ENCODE measurements at places on chromosomes 7 and 10.
A peak's percentile ranks its signal among the peaks of the same experiment; 100 is the strongest.

DNA sequence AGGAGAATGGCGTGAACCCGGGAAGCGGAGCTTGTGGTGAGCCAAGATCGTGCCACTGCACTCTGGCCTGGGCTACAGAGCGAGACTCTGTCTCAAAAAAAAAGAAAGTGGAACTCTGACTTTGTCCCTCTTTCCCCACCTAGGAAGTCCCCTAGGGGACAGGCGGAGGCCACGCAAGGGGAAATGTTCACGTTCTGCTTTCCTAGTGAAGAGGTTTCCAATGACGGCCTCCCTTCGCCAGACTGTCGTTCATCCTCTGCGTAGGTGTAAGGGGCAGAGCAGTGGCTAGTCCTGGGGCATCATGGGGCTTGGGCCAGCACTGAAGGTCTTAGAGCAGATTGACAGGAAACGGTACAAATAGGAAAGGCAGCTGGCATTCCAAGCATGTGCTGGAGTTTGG lies 30.6 kb downstream of the SUFU start:
- DNase-seq: no peak

DNA sequence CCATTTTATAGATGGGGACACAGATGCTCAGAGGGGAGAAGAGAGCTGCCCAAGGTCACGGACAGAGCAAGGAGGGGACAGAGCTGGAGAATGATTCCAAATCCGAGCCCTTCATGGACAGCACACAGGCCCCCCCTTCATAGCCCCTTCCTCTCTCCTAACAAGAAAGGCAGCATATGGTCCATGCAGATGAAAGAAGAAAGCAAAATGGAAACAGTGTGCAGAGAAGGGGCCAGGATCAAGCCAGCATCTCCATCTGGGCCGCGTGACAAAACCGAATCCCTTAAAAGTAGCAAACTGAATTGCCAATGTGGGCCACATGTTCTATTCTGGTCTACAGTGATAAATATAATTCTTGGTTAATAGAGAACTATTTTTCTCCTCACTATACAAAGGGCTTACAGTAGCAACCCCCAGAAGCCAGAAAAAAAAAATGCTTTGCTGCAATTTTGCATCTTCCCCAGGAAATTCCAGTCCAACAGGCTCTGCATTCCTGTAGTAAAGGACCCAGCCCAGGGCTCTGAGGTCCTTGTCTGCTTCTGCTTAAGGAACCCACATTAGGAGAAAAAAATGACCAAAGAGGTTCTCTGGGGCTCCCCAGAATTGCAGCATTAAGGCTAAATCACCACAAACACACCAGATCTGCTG lies 7.8 kb downstream of the CPXM2 start:
- no peak for DNase-seq

GRCh38 chr7:137276189-137276588 lies 67.3 kb downstream of the PTN start:
- DNase-seq: no peak

DNA sequence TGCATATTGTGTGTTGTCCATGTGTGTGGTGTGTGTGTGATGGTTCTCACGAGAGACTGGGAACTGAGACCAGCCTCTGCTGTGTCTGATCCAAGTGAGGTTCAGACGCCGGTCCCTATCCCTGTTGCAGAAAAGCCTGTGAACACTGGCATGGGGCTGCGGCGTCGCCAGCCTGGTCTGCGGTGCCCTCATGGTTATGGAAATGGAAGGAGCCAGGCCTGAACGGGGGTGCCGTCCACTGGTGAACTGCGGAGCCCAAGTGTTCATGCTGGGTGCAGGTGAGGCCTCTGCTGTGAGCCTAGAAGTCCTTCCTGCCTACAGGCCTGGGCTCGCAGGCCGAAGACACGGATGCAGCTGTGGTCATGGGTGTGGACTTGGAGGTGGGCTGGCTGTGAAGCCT lies 18.7 kb upstream of the NCAPG2 start:
- DNase-seq: no peak

GRCh38 chr7:55092186-55092974 lies 73.6 kb downstream of the EGFR start:
- no peak for DNase-seq

DNA sequence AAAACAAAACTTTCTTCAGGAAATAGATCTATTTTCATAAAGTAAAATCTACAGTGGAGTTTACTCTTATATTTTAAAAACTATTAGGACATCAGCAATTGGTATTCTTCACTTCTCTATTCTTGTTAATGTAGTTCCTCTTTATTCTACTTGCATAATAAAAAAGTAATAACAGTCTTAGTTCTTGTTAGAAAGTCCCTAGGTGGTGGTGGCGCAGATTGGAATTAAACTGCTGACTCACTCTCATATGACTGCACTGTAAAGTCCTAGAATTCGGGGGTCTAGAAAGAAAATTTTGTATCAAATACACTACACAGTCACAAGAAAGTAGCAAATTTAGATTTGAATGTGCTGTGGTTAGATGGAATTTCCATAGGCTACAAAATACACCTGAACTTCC lies 44.6 kb upstream of the TES start:
- DNase-seq: no peak

- peak; percentile 54 for DNase-seq
Measured at GRCh38 chr7:66265566-66265965, 60.4 kb downstream of the TPST1 start.

- no peak for DNase-seq
Measured at GRCh38 chr7:1679326-1679965, 9.4 kb downstream of the ELFN1 start.

DNA sequence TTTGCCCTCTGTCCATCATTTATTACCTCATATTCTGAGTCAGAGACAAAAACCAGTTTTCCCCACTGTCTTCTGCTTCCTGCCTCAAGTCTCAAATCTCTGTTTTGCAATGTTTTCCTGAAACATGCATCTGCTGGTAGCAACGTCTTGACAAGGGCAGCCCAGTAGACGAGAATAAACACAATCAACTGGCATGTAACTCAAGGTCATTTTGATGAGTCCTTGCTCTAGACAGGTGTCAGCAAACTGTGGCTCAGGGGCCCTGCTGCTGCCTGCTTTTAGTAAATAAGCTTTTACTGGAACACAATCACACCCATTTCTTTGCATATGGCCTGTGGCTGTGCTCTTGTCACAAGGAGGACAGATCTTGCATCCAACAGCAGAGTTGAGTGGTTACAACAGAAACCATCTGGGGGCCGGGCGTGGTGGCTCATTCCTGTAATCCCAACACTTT lies 59.8 kb downstream of the ITIH5 start:
- DNase-seq: no peak

- DNase-seq: peak; percentile 74
Measured at GRCh38 chr7:98360221-98361130, 40.4 kb downstream of the BAIAP2L1 start.

GRCh38 chr10:31014161-31014875 lies 17.3 kb downstream of the ZNF438 start:
- no peak for DNase-seq

DNA sequence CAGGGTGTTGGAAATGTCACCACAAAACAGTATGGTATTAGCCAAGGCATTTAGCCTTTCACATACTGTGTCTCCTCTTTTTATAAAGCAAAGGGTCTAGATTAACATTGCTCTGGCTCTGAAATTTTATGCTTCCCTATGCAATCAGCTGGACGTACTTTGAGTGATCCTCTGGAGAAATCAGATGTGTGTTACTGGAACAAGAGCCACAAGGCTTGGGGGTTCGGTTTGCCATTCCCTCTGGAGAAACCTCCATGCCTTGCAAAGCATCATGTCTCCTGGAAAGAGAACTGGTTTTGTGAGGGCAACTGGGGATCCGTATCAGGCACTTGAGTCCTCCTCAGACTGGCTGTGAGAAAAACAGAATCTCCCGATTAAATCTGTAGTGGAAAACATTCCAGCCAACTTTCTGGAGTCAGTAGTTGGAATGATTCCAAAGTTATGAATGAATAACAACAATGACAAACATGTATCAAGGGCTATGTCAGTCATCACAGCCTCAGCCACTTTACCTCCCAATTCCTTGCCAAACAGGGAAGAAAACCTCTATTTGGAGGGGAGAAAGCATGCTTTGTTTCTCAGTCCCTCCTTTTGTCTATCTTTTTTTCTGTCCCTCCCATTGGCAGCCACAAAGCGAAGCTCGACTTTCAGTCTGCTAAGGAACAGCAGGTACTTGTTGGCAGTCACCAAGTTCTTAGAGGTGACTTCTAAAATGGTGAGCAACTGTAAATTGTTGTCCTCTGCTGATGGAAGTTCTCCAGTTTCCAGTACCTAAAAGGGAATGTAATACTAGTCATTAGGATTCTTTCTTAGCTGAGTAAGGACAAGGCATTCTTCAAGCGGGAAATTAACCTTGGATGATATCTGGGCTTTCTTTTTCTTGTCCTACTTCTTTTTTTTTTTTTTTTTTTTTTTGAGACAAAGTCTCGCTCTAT lies 864.8 kb upstream of the AUTS2 start:
- no peak for DNase-seq

DNA sequence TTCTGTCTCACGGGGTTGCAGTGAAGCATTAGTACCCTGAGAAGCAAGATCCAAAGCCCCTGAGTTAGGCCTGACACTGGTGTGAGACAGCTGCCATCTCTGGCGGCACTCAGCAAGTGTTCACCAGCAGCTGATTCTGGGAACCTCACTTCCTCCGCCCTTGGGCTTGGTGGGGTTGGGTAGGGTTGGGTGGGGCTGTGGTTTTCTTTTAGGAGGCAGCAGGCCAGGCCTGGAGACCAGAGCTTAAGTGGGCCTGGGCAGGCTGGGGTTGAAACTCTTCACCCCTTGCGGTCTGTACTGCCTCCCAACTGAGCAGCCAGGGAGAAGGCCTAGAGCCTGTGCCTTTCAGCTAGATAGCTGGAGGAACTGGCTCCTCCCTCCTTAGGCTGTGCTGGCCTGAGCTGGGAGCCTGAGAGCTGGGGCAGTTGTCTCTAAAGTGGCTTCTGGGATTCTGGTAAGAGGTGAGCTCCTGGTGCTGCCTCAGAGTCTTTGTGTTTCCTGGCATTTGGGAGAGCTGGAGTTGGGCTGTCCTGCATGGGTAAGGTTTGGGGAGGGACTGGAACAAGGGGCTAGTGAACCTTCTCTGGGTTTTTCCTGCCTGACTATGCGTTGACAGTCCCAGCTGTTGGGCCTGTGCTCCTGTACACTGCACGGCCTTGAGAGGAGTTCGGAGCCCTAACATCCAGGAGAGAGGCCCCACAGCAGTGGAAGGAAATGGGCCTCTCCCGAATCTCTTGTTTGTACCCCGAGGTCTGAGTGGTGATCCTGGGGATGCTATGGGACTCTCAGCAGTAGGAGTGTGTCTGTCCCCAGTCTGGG lies 5.1 kb downstream of the TSPAN14 start:
- peak; percentile 99 for DNase-seq

DNA sequence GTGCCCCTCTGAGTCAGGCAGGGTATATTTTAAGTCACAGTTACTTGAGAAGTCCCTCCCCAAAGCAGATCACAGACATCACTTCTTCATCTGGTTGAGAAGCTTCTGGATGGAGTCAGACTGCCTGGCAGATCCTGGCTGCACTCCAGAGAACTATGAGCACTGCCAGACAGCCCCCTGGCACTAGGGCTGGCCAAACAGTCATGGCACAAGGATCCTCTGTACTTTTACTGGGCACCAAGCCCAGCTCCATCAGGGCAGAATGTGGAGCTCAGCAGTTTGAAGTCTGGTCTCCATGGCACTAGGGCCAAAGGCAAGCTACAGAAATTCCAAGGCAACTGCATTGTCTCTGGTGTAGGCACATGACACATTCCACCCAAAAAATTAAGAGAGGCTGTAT lies 162.1 kb downstream of the NRG3 start:
- no peak for DNase-seq

GRCh38 chr10:59817773-59818172 lies 64.5 kb upstream of the MRLN start:
- DNase-seq: peak; percentile 87

DNA sequence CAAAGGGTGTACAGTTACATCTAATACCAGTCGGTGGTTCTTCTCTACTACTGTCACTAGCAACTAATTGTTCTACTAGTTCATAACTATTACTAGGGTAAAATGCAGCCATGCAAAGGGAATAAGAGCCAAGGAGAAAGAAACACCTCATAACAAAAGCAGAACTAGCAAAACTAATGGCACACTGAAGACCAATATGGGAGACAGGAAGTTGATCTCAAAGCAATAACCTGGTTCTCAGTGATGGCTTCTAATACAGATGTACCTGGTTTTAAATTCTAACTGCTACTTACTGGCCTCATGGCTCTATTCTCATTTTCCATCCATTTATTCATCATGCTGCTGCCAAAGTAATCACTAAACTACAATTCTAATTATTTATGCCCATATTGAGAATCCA lies 170.3 kb downstream of the SEMA3E start:
- no peak for DNase-seq

DNA sequence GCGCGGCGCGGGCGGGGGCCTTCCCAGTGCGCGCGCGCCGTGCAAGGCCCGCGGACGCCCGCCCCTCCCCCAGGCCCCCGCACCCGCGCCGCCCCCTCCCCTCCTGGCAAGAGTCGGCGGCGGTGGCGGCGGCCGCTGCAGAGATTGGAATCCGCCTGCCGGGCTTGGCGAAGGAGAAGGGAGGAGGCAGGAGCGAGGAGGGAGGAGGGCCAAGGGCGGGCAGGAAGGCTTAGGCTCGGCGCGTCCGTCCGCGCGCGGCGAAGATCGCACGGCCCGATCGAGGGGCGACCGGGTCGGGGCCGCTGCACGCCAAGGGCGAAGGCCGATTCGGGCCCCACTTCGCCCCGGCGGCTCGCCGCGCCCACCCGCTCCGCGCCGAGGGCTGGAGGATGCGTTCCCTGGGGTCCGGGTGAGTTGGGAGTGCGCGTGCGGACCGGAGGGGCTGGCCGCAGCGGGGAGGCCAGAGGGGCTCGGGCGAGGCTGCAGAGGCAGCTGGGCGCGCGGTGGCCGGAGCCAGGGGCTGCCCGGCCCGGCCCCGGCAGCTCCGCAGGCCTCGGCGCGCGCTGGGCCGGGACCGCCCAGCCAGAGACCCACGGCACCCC lies at the start of gene BMPR1A:
TSS of gene BMPR1A (plus strand) at position 109 of the 602 bp plus-strand sequence. CDS start 119,400 bp downstream, outside the sequence.
- no peak for DNase-seq

- no peak for DNase-seq
Measured at GRCh38 chr10:5589011-5589660, 64.4 kb downstream of the CALML3 start.

GRCh38 chr7:76281006-76281705 lies 21.3 kb upstream of the HSPB1 start:
- no peak for DNase-seq

DNA sequence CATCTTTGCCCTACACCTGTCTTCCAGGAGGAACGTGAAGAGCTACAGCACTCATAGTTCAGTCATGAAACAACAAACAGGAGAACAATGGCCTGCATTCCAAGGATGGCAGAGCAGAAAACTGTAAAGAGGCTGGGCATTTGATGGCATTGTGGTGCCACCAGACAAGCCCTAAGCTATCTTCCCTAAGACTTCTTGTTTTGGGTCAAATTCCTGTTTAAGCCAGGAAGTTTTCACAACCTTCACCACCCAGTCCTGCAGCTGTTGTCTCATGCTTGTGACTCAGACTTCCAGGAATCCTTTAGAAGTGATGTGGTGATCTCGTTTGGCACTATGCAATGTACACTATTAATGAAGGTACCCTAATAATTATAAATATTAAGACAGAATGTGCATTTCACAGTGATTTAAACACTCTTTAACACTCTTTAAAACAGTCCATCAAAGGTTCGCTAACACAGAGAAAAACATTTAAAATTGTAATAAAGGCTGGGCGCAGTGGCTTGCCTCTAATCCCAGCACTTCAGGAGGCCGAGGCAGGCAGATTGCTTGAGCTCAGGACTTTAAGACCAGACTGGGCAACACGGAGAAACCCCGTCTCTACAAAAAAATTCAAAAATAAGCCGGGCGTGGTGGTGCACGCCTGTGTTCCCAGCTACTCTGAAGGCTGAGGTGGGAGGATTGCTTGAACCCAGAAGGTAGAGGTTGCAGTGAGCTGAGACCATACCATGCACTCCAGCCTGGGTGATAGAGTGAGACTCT lies 2.7 kb upstream of the HERPUD2 start:
- DNase-seq: no peak

- no peak for DNase-seq
Measured at GRCh38 chr7:3607847-3608246, 306.8 kb downstream of the SDK1 start.
